ENCODE measurements at places on chromosomes 5 and 9.
A peak's percentile ranks its signal among the peaks of the same experiment; 100 is the strongest.

- no peak for DNase-seq
Observed at GRCh38 chr5:56291079-56291643, 58.0 kb upstream of the ANKRD55 start.

DNA sequence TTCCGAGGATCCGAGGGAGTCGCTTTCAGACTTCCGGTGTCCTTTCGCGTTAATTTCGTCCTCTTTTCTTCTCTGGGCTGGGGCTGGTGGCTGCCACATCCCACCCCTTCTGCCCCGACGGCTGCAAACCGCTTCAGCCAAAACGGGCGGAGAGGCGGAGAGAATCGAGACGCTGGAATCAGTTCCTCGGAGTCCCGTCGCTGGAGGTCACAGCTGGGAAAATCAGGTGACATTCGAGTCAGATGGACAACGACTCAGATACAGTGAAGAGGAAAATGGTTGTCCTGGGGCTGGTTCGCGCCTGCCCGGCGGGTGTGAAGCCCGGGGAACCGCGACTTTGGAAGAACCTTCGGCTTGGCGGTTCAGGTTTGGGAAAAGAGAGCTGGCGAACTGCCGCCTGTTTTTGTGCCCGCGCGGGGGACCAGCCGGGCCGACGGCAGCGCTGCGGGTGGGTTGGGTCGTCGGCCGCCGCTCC is 8.9 kb upstream of the NKX2-5 start:
- DNase-seq: no peak

- DNase-seq: peak; percentile 55
Observed at GRCh38 chr9:131739133-131739958, 530 bp downstream of the RAPGEF1 start.

GRCh38 chr5:160269017-160269416 is 39.7 kb downstream of the FABP6 start:
- peak; percentile 61 for DNase-seq

- no peak for DNase-seq
Observed at GRCh38 chr9:70574151-70574837, 159.8 kb upstream of the KLF9 start.

DNA sequence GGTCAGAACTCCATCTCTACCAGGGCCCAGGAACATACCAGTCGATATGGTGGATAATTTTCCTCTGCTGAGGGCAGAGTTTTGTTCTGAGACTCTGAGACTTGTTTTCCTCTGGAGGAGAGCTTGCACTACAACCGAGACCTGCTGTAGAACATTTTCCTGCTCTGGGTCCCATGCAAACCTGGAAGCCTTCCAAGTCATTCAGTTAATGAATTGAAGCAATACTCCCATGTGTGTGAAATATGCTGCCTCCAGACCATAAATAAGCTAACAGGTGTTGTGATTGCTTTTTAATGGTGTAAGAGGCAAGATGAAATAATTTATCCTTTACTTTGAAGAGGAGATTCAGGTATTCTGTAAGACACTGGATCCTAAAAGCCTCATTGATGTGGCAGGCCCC is 372.8 kb downstream of the TMEM167A start:
- no peak for DNase-seq

- DNase-seq: no peak
Observed at GRCh38 chr5:114261989-114262388, 99.9 kb upstream of the KCNN2 start.

- DNase-seq: no peak
Observed at GRCh38 chr5:137935190-137935589, 45.9 kb downstream of the PKD2L2 start.

GRCh38 chr5:965604-966344 is 42.8 kb upstream of the NKD2 start:
- no peak for DNase-seq

GRCh38 chr9:85420750-85421149 is 321.0 kb downstream of the AGTPBP1 start:
- DNase-seq: peak; percentile 79

GRCh38 chr5:113020461-113021273 is 44.1 kb downstream of the DCP2 start:
- peak; percentile 88 for DNase-seq

DNA sequence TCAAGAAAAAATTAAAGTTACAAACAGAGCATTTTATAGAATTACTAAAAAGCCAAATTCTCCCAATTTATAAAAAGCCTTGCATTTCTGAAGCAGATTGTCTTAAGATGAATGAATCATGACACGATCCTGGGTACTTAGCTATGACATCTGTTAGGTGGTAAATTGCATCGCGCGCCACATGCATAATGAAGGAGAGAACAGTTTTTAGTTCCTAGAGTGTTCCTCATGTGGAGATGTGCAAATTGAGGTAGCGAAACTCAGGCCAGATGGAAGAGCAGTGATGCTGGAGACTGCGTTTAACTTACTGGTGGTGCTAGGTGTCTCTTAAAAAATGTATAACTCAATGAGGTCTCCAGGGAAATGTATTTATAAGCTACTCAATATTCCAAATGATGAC is 516.1 kb downstream of the EFNA5 start:
- no peak for DNase-seq

GRCh38 chr5:57277085-57277484 is 103.2 kb downstream of the GPBP1 start:
- DNase-seq: peak; percentile 41

GRCh38 chr5:13704396-13704795 is 240.1 kb downstream of the DNAH5 start:
- DNase-seq: peak; percentile 1

DNA sequence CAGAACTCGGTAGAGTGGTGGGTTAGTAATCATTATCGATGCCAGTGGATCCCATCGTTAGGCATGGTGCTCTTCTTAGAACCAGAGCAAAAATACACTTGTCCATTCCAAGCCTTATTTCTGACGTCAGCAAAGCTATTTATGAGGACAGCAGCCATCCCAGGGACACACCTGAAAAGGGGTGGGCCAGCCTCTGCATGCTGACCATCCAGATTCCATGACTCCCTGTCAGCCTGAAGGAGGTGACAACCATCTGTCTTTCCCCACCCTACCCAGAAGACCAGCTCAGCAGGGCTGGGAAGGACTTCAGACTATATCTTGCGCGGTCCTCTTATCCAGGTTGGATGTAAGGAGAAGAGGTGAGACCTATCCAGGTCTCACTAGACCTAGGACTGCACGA is 5.7 kb upstream of the NIPAL4 start:
- no peak for DNase-seq

- peak; percentile 86 for DNase-seq
Observed at GRCh38 chr9:15306068-15306756, 804 bp downstream of the TTC39B start.

DNA sequence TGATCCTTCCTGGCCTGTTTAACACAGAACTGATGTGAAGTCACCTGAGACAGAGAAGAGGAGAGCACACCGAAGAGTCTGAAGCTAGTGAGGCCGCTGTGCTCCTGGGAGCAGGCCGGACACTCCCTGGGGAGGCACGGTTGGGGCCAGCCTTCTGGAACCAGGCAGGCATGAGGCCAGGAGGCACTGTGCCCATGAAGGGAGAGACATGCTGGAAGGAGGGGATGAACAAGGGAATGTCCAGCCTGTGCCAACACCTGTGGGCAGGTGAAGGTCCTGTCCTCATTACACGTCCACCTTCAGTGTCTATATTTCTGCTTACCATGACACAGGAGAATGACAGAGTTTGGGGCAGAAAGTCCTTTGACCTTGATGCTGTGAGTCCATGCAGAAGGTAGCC is 183.8 kb upstream of the S1PR3 start:
- DNase-seq: no peak

- peak; percentile 100 for DNase-seq
Observed at GRCh38 chr9:83281306-83282255, 218.6 kb upstream of the RASEF start.

DNA sequence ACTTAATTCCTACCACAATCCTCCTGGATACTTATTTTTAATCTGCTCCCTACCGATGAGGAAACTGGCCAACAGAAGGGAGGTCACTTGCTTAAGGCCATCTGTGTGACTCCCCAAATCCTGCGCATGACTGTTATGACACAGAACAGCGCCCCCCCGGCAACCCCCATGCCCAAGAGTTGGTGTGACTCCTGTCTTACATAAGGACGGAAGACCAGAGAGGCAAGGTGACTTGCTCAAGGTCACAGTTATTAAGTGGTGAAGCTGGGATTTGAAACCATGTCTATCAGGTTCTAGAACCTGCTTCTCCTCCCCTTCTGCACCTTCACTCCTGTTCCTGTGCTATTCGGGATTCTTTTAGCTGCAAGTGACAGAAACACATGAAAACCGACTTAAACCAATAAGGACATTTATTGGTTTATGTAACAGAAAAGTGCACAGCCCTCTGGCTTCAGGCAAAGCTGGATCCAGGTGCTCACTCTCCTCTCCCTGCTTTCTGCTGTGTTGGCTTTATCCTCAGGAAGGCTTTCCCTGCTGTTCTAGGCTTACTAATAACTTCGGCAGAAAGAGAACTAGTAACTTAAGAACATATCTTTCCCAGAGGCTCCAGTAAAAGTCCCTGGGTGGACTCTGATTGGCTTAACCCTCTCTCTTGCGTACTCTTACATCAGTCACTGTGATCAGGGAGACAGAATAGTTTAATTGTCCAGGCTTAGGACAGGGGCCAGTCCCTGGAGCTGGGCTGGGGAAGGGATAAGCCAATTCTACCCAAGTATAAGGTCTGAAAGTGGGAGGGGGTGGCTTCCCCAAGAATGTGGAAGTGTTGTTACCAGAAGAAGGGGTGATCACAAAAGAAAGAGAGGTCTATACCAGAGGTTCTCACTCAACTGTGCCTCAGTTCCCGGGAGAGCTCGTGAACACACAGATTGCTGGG is 43.7 kb downstream of the FGF18 start:
- no peak for DNase-seq

DNA sequence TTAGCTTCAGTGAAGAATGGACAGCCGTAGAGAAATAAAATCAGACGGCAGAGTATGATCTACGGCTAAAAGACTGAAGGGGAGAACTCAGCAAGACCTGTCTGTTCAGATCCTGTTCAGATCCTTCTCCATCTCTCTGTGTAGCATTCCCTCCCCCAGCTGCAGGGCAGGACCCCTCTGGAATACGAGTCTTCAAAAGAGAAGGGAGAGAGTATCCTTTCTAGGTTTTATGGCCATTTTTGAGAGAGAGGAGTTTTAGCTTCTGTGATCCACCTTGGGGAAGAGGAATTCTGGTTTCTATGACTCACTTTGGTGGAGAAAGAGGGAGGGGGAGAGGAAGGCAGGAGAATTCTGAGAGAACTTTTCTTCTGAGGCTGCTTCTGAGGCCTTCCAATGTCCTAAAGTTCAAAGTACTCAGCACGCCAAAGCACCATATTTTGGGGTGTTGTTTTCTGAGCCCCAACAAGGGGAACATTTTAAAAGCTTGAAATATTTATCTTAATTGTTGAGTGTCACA is 194.4 kb upstream of the TLE4 start:
- peak; percentile 3 for DNase-seq

DNA sequence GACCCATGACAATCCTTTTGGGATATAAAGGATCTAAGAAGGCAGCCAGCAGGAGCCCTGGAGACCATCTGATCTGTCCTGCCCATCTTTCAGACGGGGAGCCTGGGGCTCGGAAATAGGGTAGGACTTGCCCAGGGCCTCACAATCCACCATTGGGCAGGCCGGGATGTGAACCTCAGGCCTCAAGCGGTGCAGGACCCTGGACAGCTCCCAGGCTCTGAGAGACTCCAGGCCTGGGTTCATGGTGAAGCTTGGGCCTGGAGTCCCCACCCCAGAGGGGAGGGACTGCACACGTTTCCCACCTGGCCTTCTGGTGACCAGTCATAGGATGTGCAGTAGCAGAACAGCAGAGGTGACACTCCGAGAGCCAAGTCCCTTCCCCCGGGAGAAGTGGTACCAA is 36.6 kb upstream of the RAPGEF1 start:
- peak; percentile 38 for DNase-seq

- DNase-seq: no peak
Observed at GRCh38 chr9:6525326-6526045, 112.5 kb downstream of the UHRF2 start.

GRCh38 chr5:178248750-178249149 is 16.1 kb upstream of the PHYKPL start:
- DNase-seq: no peak

DNA sequence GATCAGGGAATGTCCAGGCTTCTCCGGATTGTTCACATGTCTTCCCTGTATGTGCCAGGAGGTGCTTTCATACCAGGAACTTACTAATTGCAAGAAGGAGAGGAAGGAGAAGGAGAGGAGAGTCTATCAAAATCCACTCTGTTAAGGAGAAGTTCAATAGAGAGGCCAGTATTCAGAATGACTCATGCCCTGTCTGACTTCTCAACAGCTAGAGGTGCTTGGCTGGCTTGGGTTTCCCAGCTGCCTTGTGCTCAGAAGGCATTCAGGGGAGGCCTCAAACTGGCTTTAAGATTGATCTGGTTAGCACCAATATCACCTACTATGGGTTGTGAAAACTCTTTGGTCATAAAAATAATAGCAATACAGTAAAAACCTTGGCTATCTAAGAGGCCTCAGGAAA is 167.9 kb upstream of the GLRA1 start:
- DNase-seq: peak; percentile 23

GRCh38 chr9:15529566-15530324 is 19.0 kb upstream of the PSIP1 start:
- DNase-seq: no peak

- DNase-seq: no peak
Observed at GRCh38 chr5:34045023-34045422, 2.0 kb upstream of the C1QTNF3 start.

- DNase-seq: no peak
Observed at GRCh38 chr9:12133416-12133815, 559.8 kb upstream of the TYRP1 start.

- DNase-seq: no peak
Observed at GRCh38 chr5:213803-214395, 4.1 kb downstream of the CCDC127 start.

DNA sequence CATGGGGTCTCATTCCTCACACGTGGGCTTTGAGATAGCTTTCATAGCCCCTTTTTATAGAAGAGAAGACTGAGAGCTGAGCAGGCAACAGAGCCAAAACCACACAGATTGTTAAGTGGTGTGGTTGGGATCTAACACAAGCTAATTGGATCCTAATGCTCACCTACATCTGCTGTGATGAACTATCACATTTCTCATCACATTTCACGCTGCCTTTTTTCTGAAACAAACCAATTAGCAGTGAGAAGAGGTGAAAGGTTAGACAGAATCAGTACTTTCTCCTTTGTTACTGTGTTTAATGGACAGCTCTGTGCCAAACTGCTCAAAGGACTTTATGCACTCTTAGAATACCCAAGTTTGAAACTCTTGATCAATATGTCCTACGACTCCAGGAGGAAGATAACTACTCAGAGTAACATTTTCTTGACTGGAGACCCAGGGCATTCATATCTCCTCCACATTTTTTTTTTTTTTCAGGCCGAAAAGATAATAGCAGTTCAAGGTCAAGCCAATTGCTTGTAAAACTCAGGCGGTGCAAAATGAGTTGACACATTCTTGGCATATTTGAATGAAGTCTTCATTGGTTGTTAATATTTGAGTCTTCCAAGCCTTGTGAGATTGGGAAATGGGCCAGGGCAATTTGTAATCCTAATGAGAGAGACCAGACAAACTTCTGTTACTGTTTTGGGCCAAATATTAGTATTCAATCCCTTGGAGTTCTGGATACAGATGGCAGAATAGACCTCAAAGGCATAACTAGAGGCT is 138.4 kb downstream of the KCTD16 start:
- peak; percentile 45 for DNase-seq

GRCh38 chr9:130045725-130046450 is 2.9 kb upstream of the FNBP1 start:
- no peak for DNase-seq

All from kidney tubule cell (primary cell).